SK-N-DZ (cell line): ENCODE measurements at places on chromosomes 5 and 9.

GRCh38 chr9:81989700-81990099 lies 1.1 kb downstream of the SPATA31D1 start:
- DNase-seq, result no peak

DNA sequence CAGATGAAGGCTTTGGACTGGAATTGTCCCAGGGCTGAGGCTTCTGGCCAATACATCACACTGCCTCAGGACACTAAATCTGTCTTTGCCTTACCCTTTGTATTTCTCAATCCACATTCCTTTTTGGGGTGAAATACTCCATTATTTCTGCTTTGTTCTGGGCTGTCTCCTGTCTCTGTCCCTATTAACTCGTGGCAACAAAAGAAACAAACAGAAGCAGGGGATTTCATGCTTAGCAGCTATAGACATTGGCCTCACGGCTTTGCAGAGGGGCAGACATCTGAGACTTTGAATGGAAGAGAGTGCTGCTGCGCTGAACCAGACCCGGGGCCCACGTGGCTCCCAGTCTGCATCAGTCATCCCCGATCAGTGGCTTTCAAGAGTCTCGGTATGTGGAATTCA lies 129.7 kb downstream of the ARL15 start:
- no peak for DNase-seq

GRCh38 chr5:84299959-84300358 lies 84.7 kb downstream of the EDIL3 start:
- no peak for DNase-seq

DNA sequence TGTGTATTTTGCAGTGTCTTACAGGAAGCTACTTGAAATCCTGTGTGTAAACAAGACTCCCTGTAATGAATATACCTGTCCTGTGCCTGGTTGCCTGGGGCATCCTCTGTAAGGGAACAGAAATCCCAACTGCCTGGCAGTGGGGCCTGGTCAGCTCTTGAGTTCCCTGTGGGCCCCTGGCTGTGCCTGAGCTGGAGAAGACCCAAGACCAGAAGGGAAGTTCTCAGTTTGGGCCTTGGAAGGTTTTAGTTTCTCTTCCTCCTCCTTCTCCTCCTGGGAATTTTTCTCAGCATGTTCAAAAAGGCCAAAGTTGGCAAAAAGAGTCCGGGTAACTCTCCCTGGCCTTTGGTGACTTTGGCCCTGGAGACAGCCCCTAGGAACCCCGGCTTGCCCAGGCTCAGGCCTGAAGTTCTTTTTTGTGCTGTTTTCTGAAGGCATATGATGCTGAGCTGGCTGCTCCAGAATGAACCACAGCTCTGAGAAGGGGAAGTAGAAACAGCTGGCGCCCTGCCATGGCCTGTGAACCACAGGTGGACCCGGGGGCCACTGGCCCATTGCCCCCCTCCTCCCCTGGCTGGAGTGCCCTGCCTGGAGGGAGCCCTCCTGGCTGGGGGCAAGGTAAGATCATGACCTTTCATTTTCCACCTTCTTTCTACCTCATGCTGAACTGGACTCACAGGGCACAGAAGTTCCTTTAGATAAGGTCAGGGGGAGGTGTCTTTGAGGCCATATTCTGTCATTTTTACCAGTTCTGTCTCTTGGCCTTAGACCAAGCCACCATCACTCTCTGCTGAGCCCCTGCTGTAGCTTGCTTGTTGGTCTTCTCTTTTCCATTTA lies 5.8 kb downstream of the TMEM268 start:
- DNase-seq, result no peak

DNA sequence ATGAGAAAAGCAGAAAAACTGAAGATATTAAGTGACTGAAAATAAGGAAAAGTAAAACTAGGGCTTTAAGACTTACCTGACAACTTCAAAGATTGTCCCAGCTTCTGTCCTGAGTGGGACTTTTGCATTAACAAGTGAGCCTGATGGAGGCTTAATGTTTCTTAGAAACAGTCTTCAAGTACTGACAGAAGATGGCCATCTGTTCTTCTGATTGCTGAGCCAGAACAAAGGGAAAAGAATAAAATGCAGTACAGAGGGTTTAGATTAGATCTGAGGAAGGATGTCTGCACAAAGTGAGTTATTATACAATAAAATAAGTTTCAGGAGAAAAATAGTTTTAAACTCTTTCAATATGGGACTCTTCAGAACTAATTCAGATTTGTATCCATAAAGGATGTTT lies 500.7 kb downstream of the CETN3 start:
- no peak for DNase-seq

GRCh38 chr5:114467729-114468128 lies 105.9 kb downstream of the KCNN2 start:
- DNase-seq, result no peak

DNA sequence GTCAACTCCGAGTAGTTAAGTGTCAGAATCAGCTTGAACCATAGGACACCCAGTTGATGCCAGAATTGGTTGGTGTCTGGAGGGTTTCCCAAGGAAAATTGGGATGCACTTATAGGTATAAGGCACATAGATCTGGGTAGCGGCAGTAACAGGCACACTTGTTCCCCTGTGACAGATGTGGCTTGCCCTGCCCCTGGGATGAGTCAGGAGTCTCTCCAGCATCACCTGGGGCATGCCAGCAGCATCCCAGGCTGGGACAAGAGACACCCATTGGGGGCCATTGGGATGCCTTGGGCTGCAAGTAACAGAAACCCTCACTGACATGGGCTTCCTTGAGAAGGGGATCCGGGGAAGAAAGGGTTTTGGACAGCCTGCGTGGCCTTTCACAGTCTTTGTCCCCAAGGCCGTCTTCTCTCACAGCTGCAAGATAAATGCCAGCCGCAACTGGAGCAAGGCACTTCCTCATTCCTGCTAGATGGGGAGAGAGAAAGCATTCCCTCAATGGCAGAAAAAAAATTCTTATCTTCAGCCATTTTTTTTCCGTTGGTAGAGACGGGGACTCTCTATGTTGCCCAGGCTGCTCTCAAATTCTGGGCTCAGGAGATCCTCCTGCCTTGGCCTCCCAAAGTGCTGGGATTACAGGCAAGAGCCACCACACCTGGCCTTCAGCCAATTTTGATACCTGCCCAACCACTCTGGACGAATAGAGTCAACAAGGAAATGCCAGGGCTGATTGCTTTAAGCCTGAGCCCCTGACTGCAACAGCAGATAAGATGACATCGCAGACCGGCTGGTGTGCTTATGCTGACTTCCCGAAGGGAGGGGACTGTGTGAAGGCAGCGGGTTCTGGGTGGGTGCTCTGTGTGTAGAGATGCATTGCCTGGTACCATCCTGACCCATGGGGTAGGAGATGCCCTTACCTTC lies 13.3 kb upstream of the RNF130 start:
- DNase-seq, result peak; percentile 30

GRCh38 chr5:2634399-2635176 lies 116.9 kb downstream of the IRX2 start:
- no peak for DNase-seq

GRCh38 chr5:3389471-3390026 lies 206.1 kb upstream of the IRX1 start:
- DNase-seq, result no peak

GRCh38 chr9:88739373-88739772 lies 204.4 kb downstream of the NXNL2 start:
- peak; percentile 35 for DNase-seq

- DNase-seq, result no peak
These were observed 19.4 kb downstream of the OR2Y1 start for GRCh38 chr5:180720486-180720885.

- DNase-seq, result no peak
These were observed 22.5 kb downstream of the TPPP start for GRCh38 chr5:670396-671270.

DNA sequence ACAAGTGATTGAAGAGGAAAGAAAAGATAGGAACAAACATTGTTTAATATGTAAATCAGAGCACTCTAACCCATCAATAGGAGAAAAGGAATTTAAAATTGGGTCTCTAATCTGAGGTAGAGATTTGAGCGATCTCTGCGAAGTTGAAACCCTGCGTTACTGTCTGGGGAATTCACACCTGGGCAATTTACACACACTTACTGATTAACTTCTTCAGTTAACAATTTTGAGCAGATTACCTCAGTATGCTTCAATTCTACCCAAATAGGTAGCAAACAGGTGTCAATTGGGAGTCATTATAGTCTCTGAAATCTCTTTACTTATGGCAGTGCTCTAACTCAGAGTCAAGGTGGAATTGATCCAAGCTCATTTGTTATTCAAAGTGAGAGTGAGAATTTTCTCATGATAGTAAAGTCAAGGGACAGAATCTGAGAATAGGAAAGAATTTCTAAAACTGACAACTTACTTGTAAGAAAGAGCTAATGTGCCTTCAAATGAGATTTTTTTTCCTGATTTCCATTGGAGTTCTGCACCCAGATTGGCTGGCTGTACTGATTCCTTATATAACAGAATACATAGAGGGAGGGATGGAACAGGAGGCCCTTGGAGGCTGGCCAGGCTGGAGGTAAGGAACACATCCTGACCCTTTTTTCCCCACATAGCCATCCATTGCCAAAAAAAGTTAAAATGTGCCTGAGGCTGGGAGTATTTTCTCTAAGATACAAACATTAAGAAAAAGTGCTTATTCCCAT lies 27.1 kb upstream of the IFNA14 start:
- no peak for DNase-seq

DNA sequence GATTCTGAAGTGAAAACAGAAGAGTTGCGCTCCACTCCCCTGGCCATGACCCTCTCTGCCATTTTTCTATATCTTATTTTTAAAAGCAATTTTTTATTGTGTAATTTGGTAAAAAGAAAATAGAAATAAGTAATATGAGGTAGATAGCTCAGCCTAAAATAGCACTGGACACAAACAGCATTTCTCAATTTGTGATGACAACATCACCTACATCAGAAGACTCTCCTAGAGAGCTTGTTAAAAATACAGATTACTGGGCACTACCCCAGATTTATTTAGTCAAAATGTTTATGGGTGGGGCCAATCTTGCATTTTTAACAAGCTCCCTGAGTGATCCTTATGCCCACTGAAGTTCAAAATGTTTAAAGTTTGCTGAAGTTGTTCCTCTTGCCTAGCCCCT lies 40.5 kb upstream of the CCDC112 start:
- no peak for DNase-seq

GRCh38 chr5:146906803-146907202 lies 28.2 kb upstream of the PPP2R2B start:
- DNase-seq, result no peak

GRCh38 chr5:119328753-119329602 lies 26.8 kb upstream of the TNFAIP8 start:
- peak; percentile 37 for DNase-seq

GRCh38 chr5:137344723-137345322 lies 154.3 kb downstream of the SPOCK1 start:
- DNase-seq, result peak; percentile 45

DNA sequence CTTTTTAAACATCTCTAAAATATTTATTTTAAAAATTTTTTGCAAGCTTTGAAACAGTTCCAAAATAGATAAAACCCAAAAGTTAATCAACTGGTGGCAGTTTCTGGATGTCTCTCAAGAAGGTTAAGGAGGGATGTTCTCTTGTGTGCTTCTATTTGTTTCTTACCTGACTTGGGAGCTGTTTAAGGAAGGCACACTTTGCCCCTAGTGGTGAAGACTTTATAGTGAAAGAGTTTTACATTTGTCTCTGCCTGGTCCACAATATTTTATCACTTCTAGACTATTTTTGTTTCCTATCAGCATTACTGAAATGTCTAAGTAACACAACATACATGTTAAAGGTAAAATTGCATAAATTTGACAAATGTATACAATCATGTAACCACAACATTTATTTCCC lies 552.8 kb downstream of the SEMA5A start:
- peak; percentile 10 for DNase-seq

DNA sequence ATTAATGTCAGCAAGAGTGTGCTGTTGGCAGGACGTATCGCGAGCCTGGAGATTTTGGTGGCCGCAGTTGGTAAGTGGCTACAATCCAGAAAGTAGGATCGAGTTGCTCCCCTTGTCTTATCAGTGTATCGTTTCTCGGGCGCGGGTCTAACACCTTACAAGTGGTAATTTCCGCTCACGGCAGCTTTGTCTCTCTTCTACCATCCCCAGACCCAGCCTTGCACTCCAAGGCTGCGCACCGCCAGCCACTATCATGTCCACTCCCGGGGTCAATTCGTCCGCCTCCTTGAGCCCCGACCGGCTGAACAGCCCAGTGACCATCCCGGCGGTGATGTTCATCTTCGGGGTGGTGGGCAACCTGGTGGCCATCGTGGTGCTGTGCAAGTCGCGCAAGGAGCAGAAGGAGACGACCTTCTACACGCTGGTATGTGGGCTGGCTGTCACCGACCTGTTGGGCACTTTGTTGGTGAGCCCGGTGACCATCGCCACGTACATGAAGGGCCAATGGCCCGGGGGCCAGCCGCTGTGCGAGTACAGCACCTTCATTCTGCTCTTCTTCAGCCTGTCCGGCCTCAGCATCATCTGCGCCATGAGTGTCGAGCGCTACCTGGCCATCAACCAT lies 1.1 kb downstream of the PTGER4 start:
- no peak for DNase-seq
